ENCODE measurements at places on chromosomes 16 and 17. TPM values are rescaled to one million over a fixed set of nuclear protein-coding genes. Genes with fewer than 3 reads are reported as not detected.
A peak's percentile ranks its signal among the peaks of the same experiment; 100 is the strongest.

GRCh38 chr16:88430524-88431446 lies 22.3 kb upstream of the ZFPM1 start:
- no peak for DNase-seq

Gene DNAAF1
- polyA plus RNA-seq: 0.26 TPM

- no peak for DNase-seq
Measured at GRCh38 chr17:32719689-32720088, 157.2 kb downstream of the MYO1D start.

GRCh38 chr16:67884-68789 lies 4.3 kb downstream of the RHBDF1 start:
- no peak for DNase-seq

DNA sequence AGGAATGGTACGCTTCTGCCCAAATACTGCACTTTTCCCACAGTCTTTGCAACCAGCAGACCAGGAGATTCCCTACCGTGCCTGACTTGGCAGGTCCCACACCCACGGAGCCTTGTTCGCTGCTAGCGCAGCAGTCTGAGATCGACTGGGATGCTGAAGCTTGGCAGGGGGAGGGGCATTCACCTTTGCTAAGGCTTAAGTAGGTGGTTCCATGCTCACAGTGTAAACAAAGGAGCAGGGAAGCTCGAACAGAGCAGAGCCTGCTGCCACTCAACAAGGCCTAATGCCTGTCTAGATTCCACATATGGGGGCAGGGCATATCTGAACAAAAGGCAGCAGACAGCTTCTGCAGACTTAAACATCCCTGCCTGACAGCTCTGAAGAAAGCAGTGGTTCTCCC lies 107.2 kb upstream of the TMEM97 start:
- no peak for DNase-seq

- peak; percentile 70 for DNase-seq
Measured at GRCh38 chr17:18362698-18363100, 651 bp downstream of the SHMT1 start.

- DNase-seq: no peak
Measured at GRCh38 chr17:16918443-16918842, 53.5 kb downstream of the TNFRSF13B start.

Gene ZG16
- not detected for polyA plus RNA-seq

DNA sequence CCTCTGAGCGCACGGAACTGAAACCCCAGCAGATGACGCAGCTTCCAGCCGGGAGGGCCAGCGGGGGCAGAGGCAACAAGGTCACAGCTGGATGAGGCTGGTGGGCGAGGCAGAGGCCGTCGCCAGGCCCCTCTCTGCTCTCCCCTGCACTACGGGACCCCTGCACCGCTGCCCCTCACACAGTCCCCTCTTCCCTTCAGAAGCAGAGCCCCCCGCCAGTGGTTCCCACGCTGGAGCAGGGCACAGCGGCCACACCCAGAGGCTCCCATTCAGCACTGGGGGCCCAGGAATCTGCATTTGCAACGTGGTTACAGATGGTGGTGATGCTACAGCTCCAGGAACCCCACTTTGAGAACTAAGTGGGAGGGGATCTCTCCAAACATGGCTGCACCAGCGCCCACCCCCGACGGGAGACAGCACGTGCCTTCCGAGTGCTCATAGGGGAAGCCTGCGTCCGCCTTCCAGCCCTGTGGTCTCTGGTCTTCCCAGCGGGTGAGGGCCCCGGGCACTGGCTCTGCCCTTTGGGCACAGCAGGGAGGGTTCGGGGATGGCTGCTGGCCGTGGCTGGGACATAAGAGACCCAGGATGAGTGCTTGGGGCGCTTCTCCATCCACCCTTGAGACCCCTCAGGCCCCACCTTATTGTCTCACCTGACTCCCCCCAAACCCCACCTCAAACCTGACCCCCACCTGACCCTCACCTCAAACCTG lies 4.7 kb upstream of the RAB40B start:
- DNase-seq: no peak

Gene IL17C
- not detected for polyA plus RNA-seq

- DNase-seq: no peak
Measured at GRCh38 chr16:84917492-84917891, 93.8 kb downstream of the ZDHHC7 start.

Gene SLC16A5
- polyA plus RNA-seq: 0.06 TPM

DNA sequence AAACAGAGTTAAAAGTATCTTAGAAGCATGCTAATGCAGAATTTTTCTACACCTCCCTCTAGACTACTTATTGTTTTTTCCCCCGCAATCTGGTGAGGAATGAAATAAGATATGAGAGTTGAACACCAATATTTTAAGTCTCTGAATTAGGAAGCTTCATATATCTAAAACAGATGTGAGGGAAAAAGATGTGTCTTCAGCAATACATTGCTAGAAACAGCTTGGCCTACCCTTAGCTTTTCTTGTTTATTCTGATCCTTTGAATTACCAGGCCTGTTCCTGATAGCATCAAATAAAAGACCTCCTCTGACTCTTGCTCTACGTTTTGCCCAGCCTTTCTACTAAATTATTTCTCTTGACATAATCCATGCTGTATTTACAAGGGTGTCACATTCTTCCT lies 221.8 kb downstream of the CDH11 start:
- DNase-seq: peak; percentile 4

Gene KIF2B
- polyA plus RNA-seq: not detected

Gene TNP2
- not detected for polyA plus RNA-seq

Gene KCNJ2
- polyA plus RNA-seq: 0.21 TPM

GRCh38 chr16:22979038-22979437 lies 165.1 kb downstream of the HS3ST2 start:
- DNase-seq: no peak

GRCh38 chr17:8226536-8227237 lies 16.3 kb upstream of the AURKB start:
- DNase-seq: peak; percentile 65

DNA sequence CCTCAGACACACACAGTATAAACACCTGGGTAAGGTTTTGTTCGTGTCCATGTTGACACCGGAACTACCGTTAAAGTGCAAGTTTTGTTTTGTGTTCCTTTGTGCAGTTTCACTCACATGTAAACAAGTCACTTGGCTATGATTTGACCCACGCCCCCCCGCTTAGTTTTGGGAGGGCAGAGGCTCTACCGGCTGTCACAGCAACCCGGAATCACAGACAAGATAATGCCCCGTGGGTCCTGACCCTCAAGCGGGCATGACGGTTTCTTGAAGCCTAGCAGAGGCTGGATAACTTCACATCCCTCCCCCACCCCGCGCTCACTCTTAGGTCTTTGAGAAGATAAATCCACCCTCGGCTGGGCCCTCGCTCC lies 1.7 kb downstream of the RASD1 start:
- no peak for DNase-seq

DNA sequence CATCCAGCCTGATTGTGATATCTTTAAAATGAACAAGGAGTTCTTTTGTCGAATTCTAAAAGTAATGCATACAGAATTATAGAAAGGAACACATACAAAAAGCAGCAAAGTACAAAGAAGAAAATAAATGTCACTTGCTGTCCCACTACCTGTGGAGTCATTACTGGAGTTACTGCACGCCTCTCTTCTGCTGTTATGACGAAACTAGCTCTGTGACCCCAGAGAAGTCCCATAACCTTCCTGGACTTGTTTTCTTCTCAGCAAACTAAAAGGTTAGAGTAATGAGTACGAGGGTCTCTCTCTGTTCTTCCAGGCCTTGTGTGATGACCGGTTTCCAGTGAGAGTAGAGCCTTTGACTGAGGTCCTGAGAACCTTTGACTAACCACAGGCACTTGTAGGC lies 26.9 kb downstream of the BANP start:
- no peak for DNase-seq

Gene CDIP1
- 19.4 TPM for polyA plus RNA-seq

Gene CYGB
- 3.7 TPM for polyA plus RNA-seq

DNA sequence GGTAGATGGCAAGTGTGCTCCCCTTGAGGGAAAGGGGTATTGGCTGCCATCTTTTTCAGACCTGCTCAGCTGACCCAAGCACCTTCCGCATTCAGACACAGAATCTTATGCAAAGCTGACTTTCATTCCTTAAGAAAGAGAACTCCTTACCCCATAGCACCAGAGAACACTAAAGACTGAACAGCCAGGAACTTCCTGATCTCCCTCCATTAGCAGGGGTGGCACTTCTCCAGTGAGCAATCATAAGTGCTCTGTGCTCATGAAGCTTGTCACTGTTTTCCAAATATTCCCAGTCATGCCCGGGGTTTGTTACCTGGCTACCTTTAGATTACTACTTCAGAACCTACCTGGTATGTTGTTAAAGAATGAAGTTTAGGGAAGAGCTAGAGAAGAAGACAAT lies 11.9 kb downstream of the HSD17B2 start:
- DNase-seq: no peak

- DNase-seq: no peak
Measured at GRCh38 chr16:24753437-24753836, 24.0 kb downstream of the TNRC6A start.

DNA sequence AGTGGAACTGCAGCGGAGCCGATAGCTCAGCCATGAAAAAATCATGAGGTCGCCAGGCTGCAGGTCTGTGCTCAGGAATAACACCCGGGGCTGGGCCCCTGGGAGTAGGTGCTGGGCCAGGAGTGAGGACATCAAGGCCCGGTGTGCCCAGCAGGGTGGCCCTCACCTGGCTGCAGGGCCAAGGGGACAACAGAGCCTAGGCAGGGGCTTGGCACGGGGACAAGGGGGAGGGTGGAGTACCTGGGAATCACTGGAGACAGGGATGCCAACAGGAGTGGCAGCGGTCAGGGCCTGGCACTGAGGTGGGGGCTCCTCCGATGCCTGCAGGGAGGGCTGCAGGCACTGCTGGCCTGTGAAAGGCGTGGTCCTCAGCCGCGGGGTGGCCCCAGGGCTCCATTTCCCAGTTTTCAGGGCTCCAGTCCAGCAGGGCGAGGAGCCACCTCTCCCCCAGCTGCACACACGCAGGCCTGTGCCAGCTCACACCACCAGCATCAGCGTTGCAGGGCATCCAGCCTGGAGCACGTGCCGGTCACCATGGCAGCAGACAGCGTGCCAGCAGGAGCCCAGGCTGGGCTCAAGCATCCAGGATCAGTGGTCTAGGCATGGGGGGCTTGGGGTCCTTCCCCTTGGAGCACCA lies 4.7 kb upstream of the FSCN2 start:
- DNase-seq: peak; percentile 85

DNA sequence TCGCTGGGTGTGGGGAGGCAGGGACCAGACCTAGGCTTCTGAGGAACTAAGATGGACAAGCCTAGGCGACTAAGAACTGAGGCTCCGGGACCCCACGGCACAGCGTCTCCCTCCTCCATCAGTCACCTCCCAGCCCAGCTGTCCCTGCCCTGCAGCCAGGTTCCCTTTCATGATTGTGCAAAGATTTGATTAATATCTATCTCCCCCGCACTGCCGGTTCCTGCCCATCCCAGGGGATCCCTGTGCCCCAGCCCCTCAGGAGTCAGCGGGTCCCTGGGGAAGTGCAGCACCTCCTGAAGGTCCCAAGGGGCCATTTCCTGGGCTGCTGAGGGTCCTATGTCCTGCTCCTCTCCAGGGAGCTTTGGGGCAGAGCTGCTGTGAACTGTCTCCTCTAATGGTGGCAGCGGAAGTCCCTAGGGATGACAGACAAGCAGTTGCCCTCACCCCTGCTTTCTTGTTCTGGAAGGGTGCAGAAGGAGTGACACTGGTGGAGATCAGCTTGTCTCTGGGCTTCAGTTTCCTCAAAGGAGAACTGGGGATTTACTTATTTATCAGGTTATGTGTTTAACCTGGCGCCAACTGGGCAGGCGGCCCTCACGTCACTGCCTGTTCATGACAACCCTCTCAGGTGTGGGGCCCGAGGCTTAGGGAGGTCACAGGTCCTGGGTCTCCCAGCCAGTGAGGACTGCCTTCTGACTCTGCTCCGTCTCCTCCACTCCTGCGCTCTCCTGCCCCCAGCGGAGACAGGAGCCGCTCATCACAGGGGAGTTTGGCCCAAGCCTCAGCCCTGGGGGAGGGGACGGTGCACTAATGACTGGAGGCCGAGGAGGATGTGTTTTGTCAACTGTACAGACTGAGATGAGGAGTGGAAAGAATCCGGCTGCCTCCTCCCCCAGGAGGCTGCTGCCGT lies 1.9 kb upstream of the C16orf74 start:
- peak; percentile 54 for DNase-seq

DNA sequence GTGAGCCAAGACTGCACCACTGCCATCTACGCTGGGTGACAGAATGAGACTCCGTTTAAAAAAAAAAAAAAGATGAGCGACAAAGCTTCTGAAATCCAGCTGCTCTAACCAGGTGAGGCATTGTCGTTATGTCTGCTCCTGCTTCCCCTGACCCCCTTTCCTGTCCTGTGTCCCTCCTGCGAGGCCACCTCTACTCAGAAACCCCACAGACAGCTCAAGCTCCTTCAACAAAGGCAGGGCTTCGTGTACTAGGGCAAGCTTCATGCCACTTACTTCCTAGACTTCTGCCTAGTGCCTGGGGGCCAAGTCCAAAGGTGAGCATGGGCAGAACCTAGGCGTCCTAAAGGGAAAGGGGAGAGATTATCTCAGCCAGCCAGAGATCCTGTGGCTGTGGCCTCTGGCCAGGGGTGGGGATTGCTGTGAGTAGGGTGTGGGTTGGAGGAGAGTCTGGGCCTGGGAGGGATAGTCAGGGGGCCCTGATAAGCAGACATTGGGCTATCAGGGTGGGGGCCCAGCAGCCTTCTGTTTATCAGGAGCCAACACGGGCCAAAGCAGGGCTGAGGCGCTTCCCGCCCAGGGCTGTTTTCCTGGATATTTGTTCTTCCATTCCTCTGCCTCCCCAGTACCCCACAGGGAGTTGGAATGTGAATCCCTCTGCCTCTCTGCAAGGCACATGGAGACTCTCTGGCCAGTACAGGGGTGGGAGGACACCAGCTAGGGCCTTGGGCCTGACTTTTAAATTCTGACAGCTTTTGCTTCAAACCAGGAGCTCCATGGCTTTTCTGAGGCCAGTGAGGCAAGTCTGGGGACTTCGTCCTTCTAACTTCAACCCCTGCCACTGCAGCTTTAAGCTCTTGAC lies 10.4 kb downstream of the ERAL1 start:
- DNase-seq: no peak

Gene LIMD2
- polyA plus RNA-seq: 78.0 TPM

DNA sequence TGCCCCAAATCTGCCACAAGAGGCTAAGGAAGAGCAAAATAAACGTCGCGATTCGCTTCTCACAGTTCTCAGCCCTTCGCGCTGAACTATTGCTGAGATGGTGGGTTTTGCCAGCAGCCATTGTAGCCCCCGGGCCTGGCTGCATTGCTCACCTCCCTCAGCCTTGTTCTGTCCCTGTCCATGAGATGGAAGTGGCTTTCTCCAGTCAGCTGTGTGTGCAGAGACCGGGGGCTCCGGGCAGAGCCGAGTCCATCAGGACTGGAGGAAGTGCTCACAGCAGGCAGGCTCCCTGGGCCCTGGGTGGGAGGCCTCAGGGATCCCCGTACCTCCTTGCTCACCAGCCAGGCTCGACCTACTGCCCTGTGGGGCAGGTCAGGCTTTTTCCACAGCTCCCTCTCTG lies 27.6 kb upstream of the CAPN15 start:
- no peak for DNase-seq

- DNase-seq: no peak
Measured at GRCh38 chr16:66908762-66909559, 9.7 kb downstream of the CDH16 start.
